ENCODE measurements at places on chromosomes 11 and 22. TPM values are rescaled to one million over a fixed set of nuclear protein-coding genes. Genes with fewer than 3 reads are reported as not detected.

GRCh38 chr11:95522874-95523273 lies 266.7 kb downstream of the FAM76B start:
- DNase-seq: no peak

MRGPRE gene
- total RNA-seq: not detected

TENM4 gene
- 117 TPM for total RNA-seq

- DNase-seq: no peak
These were observed 57.8 kb downstream of the ENDOD1 start for GRCh38 chr11:95147364-95147905.

DNA sequence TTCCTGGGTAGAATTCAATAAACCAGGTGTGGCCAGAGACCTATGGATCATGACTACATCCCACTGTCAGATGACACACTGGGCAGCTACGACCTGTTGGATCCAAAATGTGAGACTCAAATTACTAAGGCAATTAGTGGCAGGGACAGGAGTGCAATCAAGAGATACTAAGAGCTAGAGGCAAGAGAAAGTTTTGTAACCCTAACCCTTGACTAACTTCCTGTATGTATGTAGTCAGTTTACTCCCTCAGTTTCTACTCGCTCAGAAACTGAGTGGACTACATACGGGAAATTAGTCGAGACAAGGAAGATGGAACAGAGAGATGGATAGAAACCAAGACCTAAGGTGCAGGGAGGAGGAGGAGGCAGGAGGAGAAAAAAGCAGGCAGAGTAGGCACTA lies 2.7 kb downstream of the CYB5R2 start:
- DNase-seq: no peak

AQP11 gene
- 2.2 TPM for total RNA-seq

DNA sequence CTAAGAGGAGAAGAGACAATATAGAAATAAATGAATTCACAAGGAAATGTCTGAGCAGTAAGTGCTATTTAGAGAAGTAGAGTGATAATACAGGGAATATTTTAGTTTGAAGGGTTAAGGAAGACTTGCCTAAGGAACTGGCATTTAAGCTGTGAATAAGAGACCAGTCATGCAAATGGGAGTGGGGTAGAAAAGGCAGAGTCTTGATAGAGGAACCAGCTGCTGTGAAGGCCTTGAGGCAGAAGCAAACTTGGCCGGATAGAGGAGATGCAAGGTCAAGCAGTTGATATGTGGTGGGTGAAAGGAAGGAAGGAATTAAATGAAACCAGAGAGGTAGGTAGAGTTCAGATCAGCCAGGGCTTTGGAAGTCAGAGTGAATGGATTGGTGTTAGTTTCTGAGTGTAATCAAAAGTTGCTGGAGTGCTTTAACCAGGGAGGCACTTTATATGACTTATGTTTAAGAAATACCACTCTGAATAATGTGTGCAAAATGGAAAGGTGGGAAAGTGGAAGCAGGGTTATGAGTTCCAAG lies 198.4 kb upstream of the SESN3 start:
- DNase-seq: no peak

DNA sequence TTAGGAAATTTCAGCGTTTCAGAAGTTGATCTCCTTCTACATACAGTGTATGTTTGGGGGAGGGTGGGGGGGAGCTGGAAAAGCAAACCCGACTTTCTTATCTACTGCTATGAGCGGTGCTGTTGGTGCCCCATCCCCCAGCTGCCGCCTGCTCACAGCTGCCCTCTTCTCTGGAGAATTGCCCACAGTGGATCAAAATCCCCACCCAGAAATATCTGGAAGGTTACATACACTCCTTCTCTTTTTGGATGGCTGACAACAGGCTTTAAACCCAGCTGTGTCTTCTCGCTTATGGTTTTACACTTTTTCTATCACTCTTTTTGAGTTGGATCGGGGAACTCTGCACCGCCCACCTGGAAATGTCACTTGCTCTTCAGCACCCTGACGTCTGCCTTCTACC lies 56.4 kb downstream of the DHCR7 start:
- no peak for DNase-seq

GRCh38 chr11:17907046-17907445 lies 105.8 kb downstream of the SERGEF start:
- no peak for DNase-seq

PDGFD gene
- total RNA-seq: 8.0 TPM

DNA sequence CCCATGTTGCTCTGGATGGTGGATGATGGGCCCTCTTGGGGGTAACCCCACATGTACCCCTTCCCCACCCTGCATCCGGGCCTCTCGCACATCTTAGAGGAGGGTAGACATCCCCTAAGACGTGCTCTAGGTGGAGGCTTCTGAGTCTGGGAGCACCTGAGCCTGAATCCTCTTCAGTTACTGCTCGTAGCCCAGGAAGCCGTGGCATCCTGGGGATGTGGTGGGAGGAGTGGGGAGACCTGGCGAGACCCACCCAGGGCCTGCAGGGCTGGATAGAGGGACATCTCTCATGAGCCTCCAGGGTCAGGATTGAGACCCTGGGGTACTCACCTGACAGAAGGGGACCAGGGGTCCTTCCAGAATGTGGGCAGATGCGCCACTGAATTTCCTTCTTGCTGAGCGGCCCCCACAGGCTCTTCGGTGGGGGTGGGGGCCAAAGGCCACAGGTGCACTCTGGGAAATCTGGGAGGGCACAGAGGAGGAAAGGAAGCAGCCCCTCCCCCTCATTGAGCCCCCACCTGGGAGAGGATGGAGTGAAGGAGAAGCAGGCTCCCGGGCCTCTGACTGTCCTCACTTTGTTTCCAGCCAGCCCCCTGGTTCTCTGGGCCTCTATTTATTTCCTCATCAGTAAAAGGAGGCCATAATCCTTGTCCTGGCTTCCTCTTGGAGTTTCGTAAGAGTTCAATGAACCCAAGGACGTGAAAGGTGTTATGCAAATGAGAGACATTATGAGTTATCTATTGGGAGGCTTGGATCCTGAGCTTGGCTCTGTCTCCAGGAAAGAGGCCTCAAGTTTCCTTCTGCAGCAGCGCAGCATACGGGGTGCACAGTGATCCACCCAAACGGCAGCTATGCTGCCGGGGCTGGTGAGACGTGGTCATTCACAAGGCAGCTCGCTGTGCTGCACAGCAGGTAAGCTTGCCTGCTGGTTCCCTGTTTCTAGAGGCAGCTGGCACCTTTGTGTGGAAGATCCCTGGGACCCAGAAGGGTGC lies 31.2 kb downstream of the KCNJ4 start:
- DNase-seq: no peak

GRCh38 chr11:6717426-6717825 lies 34.3 kb upstream of the MRPL17 start:
- DNase-seq: no peak

- DNase-seq: no peak
These were observed 96.9 kb downstream of the PTPRJ start for GRCh38 chr11:48077251-48077650.

MAP6 gene
- total RNA-seq: 6.0 TPM

MRGPRX2 gene
- not detected for total RNA-seq

DNA sequence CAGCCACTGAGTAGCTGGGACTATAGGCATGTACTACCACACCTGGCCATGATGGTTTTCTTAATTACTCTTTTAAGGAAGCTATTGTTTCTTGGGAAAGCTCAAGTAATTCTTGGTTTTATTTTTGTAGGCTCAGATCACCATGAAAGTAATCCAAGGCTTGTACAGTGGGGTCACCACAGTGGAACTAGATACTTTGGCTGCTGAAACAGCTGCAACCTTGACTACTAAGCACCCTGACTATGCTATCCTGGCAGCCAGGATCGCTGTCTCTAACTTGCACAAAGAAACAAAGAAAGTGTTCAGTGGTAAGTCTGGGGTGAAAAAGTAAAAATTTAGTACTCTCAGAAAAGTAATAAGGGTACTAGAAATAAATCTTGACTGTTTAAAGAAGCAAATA lies 11.3 kb downstream of the RRM1 start:
- no peak for DNase-seq

PRR33 gene
- not detected for total RNA-seq

Data from progenitor cell of endocrine pancreas (in vitro differentiated cells).